ENCODE measurements at places on chromosomes 7 and 10.

DNA sequence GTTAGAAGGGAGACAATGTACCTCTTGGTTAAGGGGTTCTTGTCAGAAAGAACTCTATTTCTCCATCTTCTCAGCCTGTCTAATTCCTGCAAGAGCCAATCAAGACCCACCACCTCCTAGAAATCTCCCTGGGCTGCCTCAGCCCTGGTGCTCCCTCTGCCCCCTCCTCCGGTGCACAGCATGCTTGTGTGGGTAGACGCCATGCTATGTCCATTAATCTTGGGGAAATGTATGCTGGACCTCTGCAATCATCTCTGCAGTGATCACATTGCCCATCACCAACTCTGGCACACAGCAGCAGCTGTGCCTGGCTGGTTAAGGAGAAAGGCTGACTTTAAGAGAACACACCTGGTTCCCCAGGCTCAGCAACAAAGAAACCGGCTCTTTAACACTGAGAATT is 37.3 kb downstream of the SH3PXD2A start:
- DNase-seq: no peak

- DNase-seq: peak; percentile 68
Observed at GRCh38 chr10:11225935-11226334, 208.3 kb downstream of the CELF2 start.

GRCh38 chr7:37074370-37074769 is 350.1 kb upstream of the AOAH start:
- DNase-seq: no peak

- DNase-seq: no peak
Observed at GRCh38 chr10:91880310-91880709, 29.0 kb downstream of the FGFBP3 start.

DNA sequence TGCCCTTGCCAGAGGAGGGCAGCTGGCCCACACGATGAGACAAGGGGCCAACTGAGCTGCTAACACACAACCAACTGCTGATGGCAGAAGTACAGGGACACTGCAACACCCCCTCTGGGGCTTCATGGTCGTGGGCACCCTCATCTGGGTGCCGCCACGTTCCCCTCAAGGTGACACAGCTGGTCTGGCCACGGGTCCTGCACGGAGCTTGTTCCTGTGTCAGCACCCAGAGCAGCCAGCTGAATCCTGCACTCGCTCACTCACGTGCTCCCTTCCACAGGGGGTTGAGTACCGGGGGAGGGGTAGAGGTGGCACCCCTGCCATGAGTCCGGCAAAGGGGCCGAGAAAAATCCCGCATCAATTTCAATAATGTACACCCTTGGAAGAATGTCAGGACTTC is 1319.1 kb downstream of the REEP3 start:
- DNase-seq: no peak

DNA sequence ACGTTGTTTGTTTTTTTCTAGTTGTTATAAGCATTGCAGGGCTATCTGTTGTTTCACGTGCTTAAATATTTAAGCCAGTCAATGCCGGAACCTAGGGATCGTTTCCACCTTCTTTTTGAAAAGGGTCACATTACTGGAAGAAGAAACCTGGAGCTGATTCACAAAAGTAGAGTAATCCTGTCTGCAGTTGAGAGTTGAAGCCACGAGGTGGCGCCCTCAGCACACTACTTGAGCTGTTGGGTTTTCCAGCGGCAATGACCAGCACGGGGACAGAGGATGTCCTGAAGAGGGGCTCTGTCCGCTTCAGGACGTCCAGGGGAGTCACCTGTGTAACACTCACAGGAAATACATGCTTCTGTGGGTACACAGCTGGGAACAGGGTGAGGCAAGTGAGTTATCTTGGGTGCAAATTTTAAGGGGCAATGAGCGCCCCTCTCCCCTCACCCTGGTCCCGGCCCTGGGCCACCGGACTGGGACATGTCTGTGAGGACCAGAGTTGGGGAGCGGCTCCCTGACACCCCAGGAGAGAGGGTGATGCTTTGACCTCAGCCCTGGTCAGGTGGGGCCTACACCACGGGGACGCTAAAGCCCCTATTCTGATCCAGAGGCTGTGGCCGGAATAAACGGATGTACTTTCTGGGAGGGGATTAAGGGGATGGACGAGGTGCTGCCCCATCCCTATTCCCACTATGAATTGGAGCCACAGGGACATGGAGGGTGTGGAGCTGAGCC is 26.3 kb upstream of the WDFY4 start:
- DNase-seq: peak; percentile 38

GRCh38 chr10:34722404-34722803 is 92.7 kb downstream of the PARD3 start:
- no peak for DNase-seq

GRCh38 chr10:78342827-78343653 is 309.4 kb downstream of the RPS24 start:
- DNase-seq: no peak

GRCh38 chr10:117311261-117311660 is 64.0 kb downstream of the PDZD8 start:
- no peak for DNase-seq

DNA sequence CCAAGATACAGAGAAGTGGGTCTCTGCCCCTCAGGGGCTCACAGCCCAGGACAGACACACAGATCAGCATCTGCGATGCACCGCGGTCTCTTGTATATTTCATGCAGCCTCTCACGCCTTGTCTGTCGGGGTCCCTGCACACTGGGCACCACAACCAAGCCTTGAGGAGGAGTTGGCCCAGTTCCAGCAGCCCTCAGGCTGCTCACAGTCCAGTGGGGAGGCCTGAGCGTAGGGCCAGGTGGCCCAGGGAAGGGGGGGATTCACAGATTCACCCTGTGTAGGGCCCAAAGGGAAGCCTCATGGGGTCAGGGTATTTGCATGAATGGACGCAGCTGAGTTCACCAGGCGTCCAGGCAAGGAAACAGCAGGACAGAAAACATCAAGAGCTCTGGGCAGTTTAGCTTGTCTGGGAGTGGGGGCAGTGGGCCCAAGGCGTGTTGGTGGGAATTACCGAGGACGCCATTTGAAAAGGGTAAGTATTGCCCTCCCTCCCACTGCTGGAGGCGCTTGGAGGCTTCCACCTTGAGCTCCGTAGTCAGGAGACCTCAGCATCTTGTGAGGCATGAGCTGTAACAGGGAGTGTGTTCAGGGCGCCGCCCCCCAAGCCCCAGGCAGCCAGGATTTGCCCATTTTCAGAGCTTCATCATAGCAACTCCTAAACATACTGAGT is 129.1 kb upstream of the CHST15 start:
- no peak for DNase-seq

- DNase-seq: no peak
Observed at GRCh38 chr7:38311329-38311937, 38.0 kb upstream of the TARP start.

- DNase-seq: no peak
Observed at GRCh38 chr7:119452401-119452800, 820.6 kb upstream of the KCND2 start.

DNA sequence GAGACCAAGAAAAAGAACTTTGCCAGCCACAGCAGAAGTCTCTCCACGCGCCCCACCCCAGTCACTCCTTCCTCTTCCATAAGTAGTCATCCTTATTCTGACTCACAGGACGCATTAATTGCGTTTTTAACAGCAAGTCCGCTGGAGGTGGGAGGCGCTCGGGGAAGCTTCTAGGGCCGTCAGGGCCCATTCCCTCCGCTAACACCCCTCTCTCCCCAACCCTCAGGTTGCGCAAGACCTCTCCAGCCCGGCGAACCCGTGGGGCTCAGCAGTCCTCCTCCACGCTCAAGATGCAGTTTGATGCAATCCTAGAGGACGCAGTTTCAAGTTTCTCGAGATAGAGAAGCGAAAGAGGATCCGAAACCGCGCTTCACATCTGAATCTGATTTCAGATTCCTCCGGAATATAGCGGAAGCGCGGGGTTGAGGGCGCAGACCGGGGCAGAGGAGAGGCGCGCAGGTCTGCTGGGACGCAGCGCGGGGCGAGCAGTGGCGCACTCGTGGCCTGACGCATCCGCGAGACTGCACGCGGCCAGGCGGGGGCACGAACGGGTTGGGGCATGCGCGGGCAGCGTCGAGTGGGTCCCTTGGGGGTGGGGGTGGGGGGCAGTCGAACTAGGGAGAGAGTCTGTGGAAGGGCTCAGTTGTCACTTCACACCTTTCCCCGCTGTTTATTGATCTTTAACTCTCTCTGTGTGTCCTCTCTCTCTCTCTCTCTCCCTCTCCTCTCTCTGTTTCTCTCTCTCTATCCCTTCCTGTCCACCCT is 37.8 kb upstream of the PSAP start:
- peak; percentile 49 for DNase-seq

- DNase-seq: no peak
Observed at GRCh38 chr7:104814126-104814525, 199.9 kb upstream of the KMT2E start.

DNA sequence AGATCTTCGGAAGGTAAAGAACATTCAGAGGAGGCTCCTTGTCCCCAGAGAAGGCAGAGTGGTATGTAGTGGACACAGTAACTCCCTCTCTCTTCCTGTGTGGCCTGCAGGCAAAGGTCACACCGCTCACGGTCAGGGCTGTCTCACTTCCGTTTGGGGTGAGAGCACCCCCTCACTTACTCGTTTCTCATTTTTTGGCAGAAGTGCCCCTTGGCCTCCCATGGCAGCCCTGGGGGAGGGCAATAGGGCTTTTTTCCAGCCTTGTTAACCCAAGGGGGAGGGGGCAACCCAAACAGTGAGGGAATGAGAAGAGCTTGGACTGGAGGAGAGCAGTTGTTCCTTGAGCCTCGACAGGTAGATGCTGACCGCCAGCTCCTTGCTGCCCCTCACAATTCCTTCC is 31.8 kb upstream of the SRGN start:
- DNase-seq: no peak

GRCh38 chr7:45886931-45887667 is 1.2 kb upstream of the IGFBP1 start:
- no peak for DNase-seq

DNA sequence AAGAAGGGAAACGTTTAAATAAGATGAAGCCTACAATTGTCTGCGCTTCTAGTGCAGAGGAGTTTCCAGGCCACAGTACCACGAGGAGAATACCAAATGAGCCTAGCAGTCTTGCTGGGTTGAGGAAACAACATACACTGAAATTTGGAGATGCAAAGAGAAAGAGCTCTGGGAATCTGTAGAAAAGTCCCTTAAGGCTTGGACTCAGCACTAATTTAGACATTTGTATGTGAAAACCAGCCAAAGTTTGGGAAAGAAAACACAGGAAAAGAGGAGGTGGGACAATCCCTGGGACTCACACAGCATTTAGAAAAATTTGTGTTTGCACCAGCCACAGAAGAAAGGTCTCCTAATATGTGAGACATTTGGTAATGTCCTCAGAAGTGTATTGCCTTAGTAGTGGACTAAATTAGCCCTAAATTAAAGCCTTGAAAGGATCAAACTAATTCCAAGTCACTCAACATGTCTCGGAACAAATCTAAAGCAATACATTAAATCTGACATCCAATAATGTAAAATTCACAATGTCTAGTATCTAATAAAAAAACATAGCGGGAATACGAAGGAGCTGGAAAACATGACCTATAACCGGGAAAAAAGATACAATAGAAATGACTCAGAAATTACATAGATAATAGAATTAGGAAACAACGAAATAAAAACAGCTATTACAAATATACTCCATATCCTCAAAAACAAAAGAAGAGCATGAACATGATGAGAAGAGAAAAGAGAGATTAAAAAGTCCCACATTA is 187.1 kb upstream of the NAMPT start:
- DNase-seq: no peak

DNA sequence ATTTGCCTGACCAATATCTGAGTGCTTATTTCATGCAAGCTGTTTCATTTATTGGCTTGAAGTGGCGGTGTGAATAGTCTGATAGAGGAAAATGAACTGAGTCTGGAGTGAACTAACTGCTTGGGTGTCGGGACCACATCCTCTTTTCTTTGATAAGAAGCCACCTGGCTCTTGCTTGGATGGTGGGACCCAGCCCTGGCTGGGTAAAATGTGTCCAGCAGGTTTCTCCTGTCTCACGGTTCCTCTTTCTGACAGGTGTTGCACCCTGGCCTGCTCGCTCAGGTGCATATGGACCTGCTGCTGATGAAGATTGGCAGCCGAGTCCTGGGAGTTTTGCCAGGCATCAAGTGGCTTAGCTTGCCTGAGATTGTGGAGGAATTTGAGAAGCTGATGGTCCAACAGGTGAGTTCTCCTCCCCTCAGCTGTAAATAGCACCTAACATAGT is 1.6 kb downstream of the ADCK2 start:
- DNase-seq: no peak

DNA sequence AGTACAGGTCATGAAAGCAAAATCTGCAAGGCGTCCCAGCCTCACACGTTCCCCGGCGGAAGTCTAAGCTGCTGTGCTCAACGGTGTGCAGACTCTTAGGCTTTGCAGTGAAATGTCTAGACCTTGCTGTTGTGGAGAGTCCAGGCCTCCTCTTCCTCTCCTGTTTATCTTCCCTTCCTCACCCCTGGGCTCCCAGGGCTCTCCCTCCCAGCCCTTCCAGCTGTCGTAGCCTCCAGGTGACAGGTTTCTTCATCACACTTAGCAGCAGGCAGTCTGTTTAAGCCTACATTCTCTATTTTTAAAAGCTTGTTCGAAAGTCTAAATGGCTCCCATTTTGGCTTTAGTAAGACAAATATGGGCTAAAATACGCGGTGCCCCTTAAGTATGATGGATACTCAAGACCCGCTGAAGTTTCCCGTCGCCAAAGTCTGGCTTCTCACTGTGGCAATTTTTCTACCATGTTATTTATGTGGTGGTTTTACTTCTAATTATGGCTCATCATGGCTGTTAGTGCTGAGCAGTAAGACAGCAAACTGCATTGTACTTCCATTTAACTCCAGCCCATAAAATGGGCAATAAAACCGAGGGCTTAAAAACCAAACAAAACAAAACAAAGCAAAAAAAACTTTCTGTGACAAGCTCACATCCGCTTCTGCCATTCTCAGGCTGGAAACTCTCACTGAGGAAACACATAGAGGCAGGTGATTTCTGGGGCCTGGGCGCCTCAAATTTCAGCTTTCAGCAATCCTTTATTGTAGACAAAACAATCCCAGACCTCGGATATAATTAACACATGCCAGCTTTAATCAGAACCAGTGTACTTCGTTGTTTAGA is 243.2 kb downstream of the SNX10 start:
- no peak for DNase-seq

DNA sequence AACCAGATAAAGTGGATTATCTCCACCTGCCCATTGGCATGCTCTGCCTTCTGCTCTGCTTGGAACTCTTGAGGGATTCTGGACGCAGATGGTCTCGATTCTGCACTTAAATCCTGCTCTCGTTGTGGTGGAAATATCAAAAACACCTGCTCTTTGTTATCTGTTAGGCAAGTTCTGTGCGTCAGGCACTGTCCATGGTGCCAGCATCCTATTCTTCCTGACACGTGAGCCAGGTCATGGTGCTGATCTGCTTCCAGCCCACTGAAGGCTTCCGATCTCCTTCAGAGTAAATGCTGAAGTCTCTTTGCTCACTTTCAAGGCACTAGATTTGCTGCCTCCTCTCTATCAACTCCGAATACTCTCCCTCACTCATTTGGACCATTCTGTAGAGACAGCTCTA is 505.6 kb downstream of the HTR7 start:
- DNase-seq: no peak

- DNase-seq: no peak
Observed at GRCh38 chr10:26540601-26541000, 102.5 kb downstream of the APBB1IP start.

Data from stimulated activated CD4-positive, alpha-beta T cell treated with anti-CD3 and anti-CD28 coated beads, TNF-alpha, amount 100 ng/mL, for 48 hours (primary cell).